ENCODE measurements at places on chromosomes 2 and 18.

DNA sequence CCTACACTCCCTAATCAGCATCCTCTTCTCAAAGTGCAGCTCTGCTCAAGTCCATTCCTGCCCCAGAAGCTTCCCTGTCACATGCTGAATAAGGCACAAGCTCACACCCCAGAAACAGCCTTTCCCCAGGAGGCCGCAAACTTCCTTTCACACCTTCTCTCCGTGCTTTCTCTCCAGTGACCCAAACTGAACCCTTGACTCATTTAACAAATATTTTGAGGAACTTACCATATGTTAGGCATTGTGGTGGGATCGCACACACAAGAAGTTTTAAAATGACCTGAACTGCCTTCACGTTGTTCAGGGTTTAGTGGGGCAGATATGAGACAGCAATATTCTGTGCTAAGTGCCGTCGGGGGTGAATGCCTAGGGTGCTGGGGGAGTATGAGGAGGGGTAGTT lies 161.3 kb downstream of the INSIG2 start:
- no peak for DNase-seq

DNA sequence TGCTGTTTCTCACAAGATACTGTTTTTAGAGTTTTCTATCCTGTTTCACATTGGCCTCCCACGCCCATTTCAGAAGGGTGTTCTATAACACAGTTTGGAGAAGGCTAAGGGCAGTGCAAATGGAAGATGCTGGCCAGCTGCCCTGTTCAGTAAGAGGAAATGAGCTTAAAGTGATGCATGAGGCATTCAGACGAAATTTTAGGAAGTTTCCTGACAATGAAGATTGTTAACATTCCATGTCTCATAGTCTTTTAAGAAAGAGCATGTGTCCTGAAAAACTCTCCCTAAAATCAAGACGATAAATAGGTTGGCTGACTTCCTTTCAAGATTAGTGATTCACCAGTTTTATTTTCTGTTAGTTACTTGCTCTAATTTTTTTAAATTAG lies 484.2 kb upstream of the NRP2 start:
- no peak for DNase-seq

DNA sequence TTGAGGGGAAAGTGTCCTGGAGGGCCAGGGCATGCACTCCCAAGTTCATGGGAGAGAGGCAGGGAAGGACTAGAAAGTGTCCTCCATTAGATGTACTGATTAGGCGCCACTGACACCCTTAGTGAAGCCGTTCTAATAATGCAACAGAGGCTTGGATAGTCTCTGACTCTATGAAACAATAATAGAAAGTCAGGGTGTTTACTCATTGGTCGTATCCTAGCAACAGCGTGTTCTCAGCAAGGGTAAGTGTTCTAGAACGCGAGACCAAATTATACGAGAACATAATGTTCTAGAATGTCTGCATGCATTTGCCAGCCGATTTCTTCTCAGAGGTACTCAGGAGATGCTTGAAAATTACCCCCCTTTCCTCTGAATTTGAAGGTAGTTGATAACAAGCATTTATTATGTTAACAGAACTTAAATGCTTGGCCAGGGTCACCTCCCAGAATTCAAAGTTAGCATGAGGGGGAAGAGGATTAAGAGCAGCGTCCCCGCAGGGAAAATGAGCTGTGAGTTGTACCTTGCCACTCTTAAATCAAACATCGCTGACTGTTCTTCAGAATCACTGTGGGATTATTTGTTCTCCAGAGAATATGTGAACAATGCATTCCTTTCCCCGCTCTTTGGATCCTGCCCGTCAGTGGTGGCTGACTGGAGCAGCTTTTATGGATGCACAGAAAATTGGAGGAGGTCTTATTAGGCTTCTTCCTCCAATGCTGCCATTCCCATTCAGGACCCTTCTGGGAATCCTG lies 33.7 kb upstream of the PDIA6 start:
- no peak for DNase-seq

- no peak for DNase-seq
These were observed 16.4 kb upstream of the RTTN start for GRCh38 chr18:70221915-70222278.

GRCh38 chr2:200365209-200365608 lies 58.7 kb downstream of the SPATS2L start:
- DNase-seq: no peak

DNA sequence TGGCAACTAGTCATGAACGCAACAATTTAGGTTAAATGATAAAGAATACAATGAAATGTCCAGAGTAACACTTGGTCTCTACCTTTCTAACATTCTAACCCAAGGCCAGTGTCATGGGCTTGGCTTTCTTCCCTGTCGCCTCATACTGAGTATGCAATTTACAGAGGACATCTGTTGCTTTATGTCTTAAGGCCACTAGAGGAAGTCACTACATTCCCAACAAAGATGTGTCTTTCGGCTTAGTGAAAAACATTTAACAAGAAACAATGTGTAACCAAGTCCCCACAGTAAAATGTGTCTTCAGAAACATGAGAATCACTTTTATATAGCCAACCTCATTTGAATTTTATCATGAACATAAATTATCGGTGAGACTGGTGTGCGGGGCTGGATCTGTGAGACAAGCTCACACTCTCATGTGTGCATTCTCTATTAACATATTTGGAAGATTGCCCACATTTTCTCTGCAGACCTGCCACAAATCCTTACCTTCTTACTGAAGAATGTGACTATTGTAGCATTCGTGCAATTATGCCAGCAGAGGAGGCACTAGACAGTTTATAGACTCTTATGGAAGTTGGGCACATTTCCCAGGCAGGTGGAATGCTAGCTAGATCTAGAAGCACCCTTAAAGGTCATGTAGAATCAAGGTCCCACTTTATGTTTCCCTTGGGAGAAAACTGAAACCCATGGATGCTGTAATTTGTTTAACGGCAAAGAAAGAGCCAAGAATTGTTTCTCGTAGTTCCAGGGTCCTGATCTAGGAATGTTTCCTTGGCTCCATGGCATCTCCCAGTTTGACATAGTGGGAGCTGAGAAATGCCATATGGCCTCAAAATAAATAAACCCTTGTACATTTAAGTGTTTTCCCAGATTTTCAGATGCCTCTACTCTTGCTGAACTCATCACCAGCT lies 101.8 kb downstream of the CD226 start:
- peak; percentile 44 for DNase-seq

DNA sequence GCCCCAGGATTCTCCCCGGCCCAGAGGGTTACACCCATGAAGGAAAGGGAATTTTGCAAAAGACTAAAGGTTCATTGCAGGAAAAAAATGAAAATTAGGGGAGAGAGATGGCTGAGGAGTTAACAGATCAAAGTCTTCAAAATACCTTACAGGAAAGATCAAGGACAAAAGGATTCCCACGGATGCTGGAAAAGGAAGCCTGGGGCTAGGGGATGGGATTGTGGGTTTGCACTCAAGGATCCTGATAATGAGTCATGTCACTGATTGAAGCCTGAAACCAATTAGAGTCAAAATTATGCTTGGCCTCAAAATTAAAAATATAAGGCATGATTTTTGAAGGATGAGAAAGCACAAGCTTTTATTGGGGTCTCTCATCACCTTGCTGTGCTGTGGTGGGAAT lies 32.6 kb upstream of the COPS8 start:
- DNase-seq: no peak

- no peak for DNase-seq
These were observed 87.0 kb downstream of the SPHKAP start for GRCh38 chr2:228094377-228094921.

GRCh38 chr2:210092791-210093190 lies 78.4 kb downstream of the KANSL1L start:
- no peak for DNase-seq

GRCh38 chr2:234950730-234951663 lies 820 bp upstream of the SH3BP4 start:
- DNase-seq: no peak

DNA sequence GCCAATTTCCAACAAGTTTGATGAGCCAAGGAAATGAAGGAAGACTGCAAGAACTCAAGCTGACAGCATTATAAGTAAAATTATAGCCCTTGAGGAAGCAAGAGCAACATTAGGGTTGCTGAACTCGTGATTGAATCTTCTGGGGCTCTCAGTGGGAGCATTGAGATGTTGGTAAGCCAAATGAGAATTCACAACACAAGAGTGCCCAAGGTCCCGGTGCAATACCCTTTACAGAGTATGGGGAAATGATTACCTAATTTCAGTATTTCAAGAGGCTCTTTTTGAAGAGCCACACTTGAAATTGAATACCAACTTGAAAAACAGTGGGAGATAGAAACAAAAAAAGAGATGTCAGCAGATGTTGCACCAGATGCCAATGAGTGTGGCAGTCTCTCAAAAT lies 554.5 kb downstream of the STK39 start:
- DNase-seq: no peak

GRCh38 chr2:179272406-179273192 lies 8.0 kb upstream of the SESTD1 start:
- DNase-seq: peak; percentile 54

DNA sequence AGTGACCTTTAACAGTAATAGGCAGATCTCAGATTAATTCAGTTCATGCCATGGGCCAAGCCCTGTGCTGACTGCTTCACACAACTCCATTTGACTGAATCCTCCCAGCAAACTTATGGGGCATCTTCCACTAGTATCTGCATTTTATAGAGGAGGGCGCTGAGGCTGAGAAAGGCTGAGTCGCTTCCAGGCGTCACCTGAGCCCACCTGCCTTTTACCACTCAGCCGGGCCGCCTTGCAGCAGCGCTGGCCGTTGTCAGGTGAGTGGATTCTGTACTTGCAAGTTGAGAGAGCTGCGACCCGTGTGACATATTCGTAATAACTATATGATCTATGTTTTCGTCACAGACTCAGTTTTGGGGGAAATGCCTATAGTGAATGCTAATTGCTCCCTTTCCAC lies 59.3 kb upstream of the B3GNT7 start:
- no peak for DNase-seq

GRCh38 chr2:160493227-160494028 lies at the start of gene RBMS1:
Gene RBMS1 (minus strand): TSS chr2:160493807. CDS start chr2:160493363, 444 bp downstream.
- peak; percentile 33 for DNase-seq

DNA sequence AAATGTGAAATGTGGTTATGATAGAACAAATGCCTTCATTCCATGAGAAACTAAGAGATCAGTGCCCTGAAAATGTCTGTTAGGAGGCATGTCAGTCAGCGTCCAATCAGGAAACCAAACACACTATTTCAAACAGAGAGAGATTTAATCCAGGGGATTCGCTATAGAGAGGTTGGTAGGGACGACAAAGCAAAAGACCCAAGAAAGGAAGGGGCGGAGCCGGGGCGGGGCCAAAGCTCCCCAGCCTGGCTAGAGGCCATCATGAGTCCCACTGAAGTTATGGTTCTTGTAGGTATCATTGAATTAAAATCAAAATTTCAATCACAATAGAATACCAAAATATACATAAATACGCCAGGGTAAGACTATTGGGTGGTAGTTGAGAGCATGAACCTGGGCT lies 32.9 kb upstream of the RNF149 start:
- peak; percentile 29 for DNase-seq
